ENCODE measurements at places on chromosomes 3 and 15.
A peak's percentile ranks its signal among the peaks of the same experiment; 100 is the strongest.

- no peak for DNase-seq
These were observed 4.4 kb upstream of the VPS8 start for GRCh38 chr3:184807549-184807948.

DNA sequence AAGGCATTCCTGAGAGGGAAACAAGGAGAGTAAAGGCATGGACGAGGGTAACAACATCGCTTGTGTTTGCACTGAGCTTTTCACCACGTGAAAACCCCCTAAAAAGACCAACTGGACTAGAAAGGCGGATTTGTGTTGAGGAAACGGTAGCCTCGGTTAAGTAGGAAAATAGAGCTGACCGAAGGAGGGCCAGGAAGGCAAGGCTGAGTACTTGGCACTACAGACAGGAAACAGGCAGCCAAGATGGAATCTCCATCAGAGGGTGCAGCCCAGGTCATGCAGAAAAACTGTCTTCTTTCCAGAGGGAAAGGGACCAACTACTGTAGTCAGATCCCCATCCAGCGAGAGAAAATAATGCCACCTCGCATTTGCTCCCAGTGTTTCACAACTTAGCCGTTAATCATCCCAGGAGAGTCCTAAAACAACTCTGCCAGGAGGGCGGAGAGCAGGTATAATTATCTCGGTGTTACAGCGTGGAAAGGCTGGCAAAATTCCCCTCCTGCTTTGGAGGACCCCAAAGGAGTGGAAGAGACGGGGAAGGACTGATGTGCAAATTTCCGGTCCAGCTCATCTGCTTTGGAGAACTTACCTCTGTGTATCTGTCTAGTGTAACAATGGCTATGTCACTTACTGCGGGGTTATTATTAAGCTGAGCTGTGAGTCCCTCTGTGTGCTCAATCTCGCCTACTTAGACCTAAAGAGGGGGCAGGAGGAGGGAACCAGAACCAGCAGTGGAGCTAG is 77.2 kb downstream of the MYO1E start:
- peak; percentile 65 for DNase-seq

- no peak for DNase-seq
These were observed 60.9 kb downstream of the PRICKLE2 start for GRCh38 chr3:64164349-64164748.

GRCh38 chr3:126102011-126102410 is 18.1 kb upstream of the SLC41A3 start:
- no peak for DNase-seq

DNA sequence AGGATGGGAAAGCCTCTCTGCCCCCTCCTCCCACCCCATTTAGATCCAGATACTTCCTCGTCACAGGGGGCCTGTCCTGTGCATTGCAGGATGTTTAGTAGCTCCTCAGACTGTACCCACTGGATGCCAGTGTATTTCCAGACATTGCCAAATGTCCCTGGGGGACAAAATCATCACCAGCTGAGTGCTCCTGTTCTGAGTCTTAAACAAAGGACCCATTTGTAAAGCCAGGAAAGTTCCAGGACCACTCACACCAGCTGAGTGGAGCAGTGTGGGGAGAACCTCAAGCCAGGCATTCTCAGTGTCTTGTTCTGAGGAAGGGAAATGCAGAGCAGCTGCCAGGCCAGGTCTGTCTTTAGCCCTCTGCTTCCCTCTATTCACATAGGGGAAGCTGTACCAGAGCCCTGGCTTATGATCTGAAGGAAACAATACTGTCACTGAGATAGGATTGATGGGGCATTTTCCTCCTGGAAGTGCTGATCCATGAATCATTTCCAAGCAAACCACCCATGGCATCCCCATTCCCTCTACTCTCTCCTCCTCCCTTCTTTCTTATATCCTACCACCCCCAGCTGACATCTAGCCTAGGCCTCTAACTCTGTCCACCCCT is 67.4 kb upstream of the MEX3B start:
- DNase-seq = no peak

DNA sequence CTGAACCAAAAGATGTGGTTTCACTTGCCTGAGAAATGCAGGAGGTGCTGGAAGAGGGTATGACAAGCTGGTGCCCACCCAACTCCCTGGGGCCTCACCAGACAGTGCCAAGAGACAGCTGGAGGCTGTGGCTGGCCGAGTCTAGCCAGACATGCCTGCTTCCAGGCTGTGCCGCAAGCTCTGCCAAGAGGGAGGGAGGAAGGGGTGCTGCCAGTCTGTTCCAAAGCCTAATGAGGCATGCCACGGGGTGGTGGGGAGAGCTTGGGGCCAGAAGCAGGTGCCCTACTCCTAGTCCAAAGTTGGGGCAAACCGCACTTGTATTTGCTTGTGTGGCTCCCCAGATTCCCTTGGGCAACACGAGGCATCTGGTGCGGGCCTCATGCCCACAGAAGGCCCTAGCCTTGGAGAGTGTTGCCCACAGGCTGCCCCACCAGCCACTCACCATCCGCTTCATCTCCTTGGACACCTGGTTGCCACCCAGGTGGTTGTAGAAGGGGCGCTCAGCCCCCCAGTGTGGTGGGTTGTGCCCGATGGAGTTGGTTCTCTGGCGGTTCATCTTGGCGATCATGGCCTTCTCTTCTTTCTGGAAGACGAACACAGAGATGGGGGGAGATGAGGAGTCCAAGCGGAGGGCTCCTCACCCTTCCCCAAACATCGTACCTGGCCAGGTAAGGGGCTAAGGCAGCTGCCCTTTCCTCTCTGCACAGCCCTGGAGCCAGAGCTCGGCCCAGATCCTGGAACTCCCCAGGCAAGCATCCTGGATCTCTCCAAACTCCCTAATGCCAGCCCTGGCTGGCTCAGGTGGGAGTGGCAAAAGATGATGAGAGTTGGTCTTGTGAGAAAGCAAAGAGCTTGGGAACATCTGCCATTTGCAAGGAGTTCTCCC is 123.4 kb downstream of the SEC22A start:
- no peak for DNase-seq

- peak; percentile 46 for DNase-seq
These were observed 3.6 kb downstream of the CCRL2 start for GRCh38 chr3:46410669-46411068.

- DNase-seq = no peak
These were observed 26.9 kb upstream of the CACNA2D2 start for GRCh38 chr3:50530001-50530970.

GRCh38 chr3:175692256-175692655 is 833.1 kb downstream of the NAALADL2 start:
- DNase-seq = no peak

GRCh38 chr3:127446756-127447155 is 143.8 kb downstream of the TPRA1 start:
- peak; percentile 12 for DNase-seq

DNA sequence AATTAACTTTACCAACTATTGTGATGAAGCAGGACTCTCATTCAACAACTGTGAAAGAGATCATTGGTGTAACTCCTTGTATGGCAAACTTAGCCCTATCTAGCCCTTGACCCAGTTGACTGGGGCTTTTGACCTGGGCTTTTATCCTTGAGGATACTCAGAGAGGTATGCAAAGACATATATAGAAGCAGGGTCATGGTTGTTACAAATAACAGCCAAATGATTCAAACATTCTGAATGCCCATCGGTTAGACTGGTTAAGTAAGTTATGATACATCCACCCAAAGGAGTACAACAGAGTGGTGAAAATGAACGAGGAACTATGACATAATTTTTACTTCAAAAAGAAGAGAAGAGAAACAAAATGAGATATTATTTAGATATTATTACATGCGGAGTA is 38.2 kb upstream of the ALDH1A3 start:
- no peak for DNase-seq

GRCh38 chr3:98890181-98890835 is 11.2 kb downstream of the DCBLD2 start:
- DNase-seq = no peak

DNA sequence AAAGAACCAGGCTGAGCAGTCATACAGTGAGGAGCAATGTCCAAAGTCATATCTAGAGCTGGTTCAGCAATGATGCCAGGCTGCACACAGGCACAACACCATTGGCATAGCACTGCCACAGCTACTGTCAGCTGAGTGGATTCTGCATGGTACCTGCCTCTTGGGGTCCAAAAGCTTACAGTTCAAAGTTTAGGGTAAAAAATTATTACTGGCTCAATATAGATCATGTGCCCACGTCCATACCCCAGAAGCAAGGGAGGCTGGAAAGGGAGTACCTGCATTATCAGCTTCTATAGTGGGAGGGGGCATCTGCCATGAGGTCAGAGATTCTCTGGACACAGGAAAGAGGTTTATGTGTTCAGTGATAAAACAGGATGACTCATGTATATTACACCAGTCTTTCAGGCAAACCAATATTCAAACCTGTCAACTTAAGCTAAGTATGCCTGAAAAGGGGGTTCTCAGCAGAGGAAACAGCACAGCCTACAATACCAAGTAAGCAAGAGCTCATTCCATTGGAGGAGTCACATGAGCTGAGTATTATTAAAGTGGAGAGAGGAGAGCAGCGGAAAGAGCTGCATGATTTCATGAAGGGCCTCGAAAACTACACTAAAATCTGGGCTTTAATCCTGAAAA is 99.0 kb downstream of the ANO10 start:
- no peak for DNase-seq

- no peak for DNase-seq
These were observed 25.2 kb downstream of the MAPKBP1 start for GRCh38 chr15:41799488-41799805.

DNA sequence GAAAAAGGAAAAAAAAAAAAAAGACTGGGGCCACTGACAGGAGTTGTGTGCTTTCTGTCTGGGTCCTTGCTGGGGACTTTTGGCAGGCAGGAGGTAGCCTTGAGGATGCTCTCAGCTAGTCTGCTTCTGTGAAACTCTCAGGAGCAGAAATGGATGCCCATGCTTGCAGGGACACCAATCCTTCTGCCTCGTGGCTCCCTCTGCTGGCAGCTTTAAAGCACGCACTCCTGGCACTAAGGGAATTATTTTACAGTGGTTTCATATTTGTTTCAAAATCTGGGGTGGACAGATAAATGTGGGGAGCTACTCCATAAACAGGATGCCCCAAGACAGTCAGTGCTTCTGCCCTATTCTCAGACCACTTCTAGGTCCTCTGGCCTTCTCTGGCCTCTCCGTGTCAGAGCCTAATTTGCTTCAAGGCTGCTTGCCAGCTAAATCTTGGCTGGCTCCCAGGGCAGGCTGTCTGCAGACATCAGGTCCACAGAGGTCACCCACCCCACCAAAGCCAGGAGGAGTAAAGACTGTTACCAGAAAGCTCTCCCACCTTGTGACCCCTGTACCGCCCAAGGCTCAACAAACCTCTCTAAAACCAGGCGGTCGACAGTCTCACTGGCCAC is 17.1 kb downstream of the TRAIP start:
- DNase-seq = peak; percentile 81
